Fibroblast of lung (primary cell): ENCODE measurements at places on chromosomes 12 and 14. TPM values are rescaled to one million over a fixed set of nuclear protein-coding genes. Genes with fewer than 3 reads are reported as not detected.

- DNase-seq, result no peak
Observed at GRCh38 chr14:30864934-30865333, 9.4 kb upstream of the COCH start.

DNA sequence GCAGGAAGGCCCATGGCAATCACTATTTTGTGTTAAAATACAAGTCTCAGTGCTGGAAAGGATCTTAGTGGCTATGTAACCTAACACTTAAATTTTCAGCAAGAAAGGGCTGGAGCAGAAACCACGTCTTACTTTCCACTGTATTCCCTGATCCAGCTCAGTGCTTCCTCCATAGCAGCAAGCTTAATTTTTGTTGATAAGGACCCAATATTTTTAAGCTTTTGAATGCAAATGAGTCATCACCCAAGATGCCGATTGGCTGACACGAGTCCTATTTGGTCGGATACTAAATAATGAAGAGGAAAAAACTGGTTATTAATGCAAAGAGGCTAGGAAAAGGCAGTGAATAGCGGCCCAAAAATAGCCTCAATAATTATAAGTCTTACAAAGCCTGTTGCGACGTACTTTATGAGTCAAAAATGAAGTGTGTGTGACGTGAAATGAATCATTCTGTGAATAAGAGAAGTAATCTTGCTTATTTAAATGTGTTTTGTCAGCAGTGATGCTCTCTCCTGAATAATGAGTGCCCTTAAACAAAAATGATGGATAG lies 46.9 kb upstream of the IGF1 start:
- DNase-seq, result peak; percentile 46

Gene DBX2
- polyA plus RNA-seq, result not detected in 2 replicates

DNA sequence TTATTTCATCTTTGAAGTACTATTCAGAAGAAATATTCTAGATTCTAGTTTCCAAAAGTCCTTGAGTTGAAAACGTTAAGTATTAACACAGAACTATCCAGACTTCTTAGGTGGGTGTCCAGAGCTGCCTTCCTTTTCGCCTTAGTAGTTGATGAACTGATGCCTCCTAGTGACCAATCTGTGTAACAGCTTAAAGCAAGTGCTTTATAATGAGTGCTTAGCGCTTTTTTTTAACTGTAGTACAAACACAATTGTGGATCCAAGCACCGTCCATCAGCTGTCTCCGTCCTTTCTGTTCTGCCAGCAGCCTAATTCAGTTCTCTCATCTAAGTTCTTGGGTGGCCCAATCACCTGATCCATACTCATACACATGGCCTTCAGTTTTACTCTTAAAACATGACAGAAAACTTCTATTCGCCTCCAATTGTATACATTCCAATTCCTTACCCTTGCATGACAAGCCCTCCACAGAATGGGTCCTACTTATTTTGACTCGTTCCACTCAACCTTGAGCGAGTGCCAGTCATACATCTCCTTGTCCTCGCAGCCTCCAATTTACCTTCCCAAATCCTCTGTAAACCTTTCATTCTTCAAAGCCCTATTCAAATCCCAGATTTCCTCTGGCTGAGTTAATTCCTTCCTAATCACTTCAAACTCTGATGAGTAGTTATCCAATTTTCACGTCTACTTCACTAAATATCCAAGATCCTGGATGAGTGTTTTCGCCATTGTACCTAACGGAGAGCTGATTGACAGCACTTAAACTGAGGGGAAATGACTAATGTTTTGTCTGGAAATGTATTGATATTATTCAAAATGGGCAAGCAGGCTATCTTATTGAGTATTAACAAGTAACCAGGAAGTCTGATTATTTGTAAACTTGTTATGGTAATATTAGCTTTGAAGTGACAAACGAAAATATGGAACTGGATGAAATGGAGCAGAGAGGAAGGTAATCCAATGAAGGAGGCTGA lies 5.8 kb upstream of the PHLDA1 start:
- DNase-seq, result peak; percentile 80

Gene A2M
- 77.6 and 300 TPM in 2 replicates for polyA plus RNA-seq

- no peak for DNase-seq
Observed at GRCh38 chr12:45596366-45596765, 133.1 kb upstream of the ARID2 start.

- peak; percentile 71 for DNase-seq
Observed at GRCh38 chr14:73612339-73613045, at the start of gene ACOT6. ACOT6 (plus strand) TSS chr14:73612517; CDS start chr14:73612572, 55 bp downstream.

Gene C3AR1
- 0.34 and 0.37 TPM in 2 replicates for polyA plus RNA-seq

DNA sequence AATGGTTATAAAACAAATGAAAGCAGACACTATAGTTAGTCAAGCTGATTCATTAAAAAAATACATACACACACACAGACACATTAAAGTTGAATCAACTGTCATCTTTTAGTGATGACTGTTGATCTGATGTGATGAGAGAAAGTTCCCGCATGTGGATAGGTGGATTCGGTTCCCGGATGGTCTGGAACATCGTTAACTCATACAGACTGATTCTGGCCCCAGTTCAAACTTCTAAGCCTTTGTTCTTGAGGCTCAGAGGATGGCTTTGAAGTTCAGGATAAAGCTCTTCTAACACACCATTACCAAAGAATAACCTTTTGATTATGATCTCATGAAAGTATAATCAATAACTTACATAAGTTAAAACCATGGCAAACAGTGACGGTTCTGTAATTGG lies 27.5 kb downstream of the WIF1 start:
- peak; percentile 3 for DNase-seq

GRCh38 chr12:95099270-95099790 lies 25.9 kb upstream of the NR2C1 start:
- DNase-seq, result no peak

- DNase-seq, result peak; percentile 65
Observed at GRCh38 chr12:39375206-39375808, 67.6 kb downstream of the KIF21A start.

- DNase-seq, result no peak
Observed at GRCh38 chr12:69999561-69999960, 174.5 kb downstream of the MYRFL start.

Gene INSM2
- not detected in 2 replicates for polyA plus RNA-seq

Gene TMEM63C
- not detected in 2 replicates for polyA plus RNA-seq

DNA sequence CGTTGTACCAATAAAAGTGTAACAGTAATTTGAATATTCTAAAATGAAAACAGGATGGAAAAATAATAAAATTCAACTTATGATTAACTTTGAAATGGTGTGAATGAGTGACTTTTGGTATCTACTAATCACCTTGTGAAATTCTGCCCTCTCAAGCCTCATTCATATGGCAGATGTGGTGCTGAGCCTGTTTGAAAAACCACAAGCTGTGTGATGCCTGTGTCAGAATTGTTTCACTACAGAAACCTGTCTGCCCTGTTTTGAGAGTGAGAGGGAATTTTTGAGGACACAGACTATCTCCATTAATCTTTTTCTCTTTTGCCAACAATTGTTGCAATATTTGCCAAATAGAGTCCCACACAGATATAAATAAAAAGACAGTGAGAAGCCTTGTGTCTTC lies 3.9 kb upstream of the RNU6-7 start:
- no peak for DNase-seq

GRCh38 chr12:11855983-11856374 lies 206.5 kb downstream of the ETV6 start:
- no peak for DNase-seq

Gene ETNK1
- 14.9 and 19.0 TPM in 2 replicates for polyA plus RNA-seq

DNA sequence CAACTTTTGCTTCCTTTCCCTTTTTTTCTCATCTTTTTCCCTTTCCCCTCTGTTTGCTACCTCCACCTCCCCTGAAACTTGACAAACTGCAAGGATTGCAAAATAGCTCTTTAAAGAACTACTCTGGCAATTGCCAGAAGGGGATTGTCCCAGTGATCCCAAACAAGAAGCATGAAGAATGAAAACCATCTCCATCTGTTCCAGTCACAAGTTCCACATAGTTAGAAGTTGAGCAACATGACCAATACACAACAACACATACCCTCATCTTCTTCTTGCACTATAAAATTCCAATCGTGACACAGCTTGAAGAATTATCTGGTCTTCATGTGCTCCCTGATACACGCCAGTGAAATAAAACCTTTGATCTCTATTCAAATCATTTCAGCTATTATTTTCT lies 93.7 kb upstream of the USP15 start:
- DNase-seq, result no peak

- DNase-seq, result peak; percentile 52
Observed at GRCh38 chr12:45762185-45763110, 32.9 kb downstream of the ARID2 start.

DNA sequence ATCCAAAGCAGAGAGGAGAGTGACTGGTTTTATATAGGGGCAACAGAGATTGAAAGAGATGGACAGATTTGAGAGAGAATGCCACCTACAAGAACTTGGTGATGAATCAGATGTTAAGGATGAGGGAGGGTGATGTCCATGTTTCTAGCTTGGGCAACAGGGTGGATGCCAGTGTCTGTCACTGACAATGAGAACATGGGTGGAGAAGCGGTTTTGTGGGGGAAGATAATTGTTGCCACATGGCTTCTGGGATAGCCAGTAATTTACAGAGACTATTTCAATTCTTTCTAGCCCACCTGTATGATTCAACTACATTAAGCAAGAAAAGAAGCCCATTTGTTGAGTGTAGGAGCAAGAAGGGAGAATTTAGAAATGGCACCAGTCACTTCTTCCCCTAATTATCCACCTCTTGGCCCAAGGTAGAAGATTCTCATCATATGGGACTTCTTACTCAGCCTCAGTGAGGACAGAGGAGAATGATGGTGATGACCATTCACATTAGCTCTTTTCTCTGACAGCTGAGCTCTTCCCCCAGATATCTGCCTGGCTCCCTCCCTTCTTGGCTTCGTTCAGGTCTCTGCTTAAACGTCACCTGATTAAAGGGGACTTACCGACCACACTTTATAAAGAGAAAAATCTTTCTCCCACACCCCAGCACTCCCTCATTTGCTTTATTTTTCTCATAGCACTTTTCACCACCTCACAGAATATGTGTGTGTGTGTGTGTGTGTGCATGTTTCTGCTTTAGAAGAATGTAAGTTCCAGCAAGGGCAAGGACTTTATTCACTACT lies 117.8 kb downstream of the DUSP6 start:
- no peak for DNase-seq

- peak; percentile 42 for DNase-seq
Observed at GRCh38 chr12:120100630-120101029, 15.9 kb downstream of the RAB35 start.
